ENCODE measurements at places on chromosomes 12 and 14. TPM values are rescaled to one million over a fixed set of nuclear protein-coding genes. Genes with fewer than 3 reads are reported as not detected.

The AMIGO2 gene
- 31.7 TPM for total RNA-seq

The TPPP2 gene
- not detected for total RNA-seq

The REP15 gene
- total RNA-seq = 2.5 TPM

DNA sequence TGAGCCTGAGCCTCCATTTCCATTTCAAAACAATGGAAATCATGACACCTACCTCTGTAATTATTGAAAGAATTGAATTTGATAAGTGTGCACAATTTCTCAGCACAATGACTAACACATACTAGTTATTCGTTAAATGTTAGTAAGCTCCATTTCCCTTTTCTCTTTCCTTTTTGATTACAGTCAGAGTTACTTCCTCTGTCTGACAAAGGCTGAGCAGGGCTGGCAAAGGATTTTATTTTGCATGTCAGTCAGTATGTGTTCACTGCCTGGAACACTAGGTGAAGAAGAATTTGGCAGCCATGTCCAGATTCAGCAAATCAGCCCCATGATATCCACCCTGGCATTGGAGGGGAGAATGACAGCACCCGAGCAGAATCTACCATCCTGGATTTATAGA is 12.2 kb upstream of the RHOJ start:
- peak; percentile 23 for DNase-seq
- H3K4me3 ChIP-seq = no peak overlapping the region
- no peaks in the 10 kb centered on the region for H3K27me3 ChIP-seq
- no peaks in the 10 kb centered on the region for H3K4me1 ChIP-seq
- H3K36me3 ChIP-seq = no peaks in the 10 kb centered on the region
- H3K27ac ChIP-seq = no peak overlapping the region

The TTC8 gene
- total RNA-seq = 48.9 TPM

DNA sequence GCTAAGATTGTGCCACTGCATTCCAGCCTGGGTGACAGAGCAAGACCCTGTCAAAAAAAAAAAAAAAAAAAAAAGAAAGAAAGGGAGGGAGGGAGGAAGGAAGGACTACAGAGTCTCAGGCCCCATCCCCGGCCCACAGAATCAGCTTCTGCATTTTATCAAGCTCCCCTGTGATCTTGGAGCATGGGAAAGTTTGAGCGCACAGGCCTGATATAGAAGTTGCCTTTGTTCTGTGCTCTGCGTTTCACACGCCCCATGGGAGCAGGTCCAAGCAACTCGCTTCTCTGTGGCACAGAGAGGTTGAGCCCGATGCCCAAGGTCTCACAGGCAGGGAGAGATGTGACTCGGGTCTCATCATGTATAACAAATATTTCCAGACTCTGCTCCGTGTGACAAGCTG is 101.8 kb downstream of the PHETA1 start:
- H3K4me3 ChIP-seq = no peak overlapping the region
- no peak for DNase-seq
- no peaks in the 10 kb centered on the region for H3K4me1 ChIP-seq
- peaks cover 17% of the 10 kb centered on the region for H3K27me3 ChIP-seq
- H3K27ac ChIP-seq = no peak overlapping the region

The GPN3 gene
- total RNA-seq = 7.7 TPM

DNA sequence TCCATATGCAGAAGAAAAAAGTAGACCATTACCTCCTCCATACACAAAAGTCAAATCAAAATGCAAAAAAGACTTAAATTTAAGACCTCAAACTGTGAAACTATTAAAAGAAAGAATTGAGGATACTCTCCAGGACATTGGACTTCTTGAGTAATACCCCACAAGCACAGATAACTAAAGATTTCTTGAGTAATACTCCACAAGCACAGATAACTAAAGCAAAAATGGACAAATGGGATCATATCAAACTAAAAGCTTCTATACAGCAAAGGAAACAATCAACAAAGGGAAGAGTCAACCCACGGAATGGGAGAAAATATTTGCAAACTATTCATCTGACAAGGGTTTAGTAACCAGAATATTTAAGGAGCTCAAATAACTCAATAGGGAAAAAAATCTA is 427.9 kb downstream of the CCDC91 start:
- no peak overlapping the region for H3K27ac ChIP-seq
- DNase-seq = no peak
- H3K4me1 ChIP-seq = peaks cover 1% of the 10 kb centered on the region

GRCh38 chr12:57469296-57470164 is 9.9 kb downstream of the GLI1 start:
- peaks cover 33% of the 10 kb centered on the region for H3K27me3 ChIP-seq
- H3K36me3 ChIP-seq = no peaks in the 10 kb centered on the region
- H3K27ac ChIP-seq = no peak overlapping the region
- no peaks in the 10 kb centered on the region for H3K4me1 ChIP-seq

- H3K4me1 ChIP-seq = peaks cover 18% of the 10 kb centered on the region
- no peak overlapping the region for H3K4me3 ChIP-seq
- H3K27ac ChIP-seq = no peak overlapping the region
- no peak for DNase-seq
- H3K36me3 ChIP-seq = no peaks in the 10 kb centered on the region
- H3K27me3 ChIP-seq = no peaks in the 10 kb centered on the region
Measured at GRCh38 chr12:11729008-11729407, 79.5 kb downstream of the ETV6 start.

The EFS gene
- total RNA-seq = 2.2 TPM

- H3K4me1 ChIP-seq = no peaks in the 10 kb centered on the region
- peaks cover 2% of the 10 kb centered on the region for H3K27me3 ChIP-seq
- no peak overlapping the region for H3K4me3 ChIP-seq
- no peak for DNase-seq
- H3K27ac ChIP-seq = no peak overlapping the region
Measured at GRCh38 chr12:62963486-62964041, 28.6 kb upstream of the PPM1H start.

- no peak overlapping the region for H3K4me3 ChIP-seq
- no peaks in the 10 kb centered on the region for H3K36me3 ChIP-seq
- H3K27ac ChIP-seq = no peak overlapping the region
Measured at GRCh38 chr12:103272949-103273348, 222.8 kb downstream of the C12orf42 start.

The HOXC11 gene
- total RNA-seq = not detected

- peaks cover 8% of the 10 kb centered on the region for H3K4me1 ChIP-seq
- peak overlapping the region; percentile 57 for H3K4me3 ChIP-seq
- peaks cover 38% of the 10 kb centered on the region for H3K36me3 ChIP-seq
- no peaks in the 10 kb centered on the region for H3K27me3 ChIP-seq
Measured at GRCh38 chr12:120199595-120200306, 1.2 kb downstream of the RPLP0 start.

The GLIPR1L2 gene
- total RNA-seq = not detected

DNA sequence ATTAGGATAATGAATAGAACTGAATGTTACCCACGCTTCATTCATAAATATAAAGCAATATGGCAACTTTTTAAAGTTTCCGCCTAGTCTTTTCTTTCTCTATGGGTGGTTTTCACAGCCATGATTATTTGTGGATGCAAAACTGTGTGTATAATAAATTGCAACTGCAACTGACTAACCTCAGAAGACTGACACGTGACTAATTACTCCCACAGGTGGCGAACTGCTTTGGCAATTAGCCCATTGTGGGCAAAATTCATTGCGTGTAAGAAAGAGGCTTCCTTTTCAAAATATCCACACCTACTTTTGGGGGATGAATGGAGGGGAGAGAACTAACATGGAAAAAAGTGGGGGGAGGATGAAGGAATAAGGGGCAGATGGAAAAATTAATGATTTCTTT is 79.0 kb downstream of the SLC25A21 start:
- no peaks in the 10 kb centered on the region for H3K36me3 ChIP-seq
- H3K4me1 ChIP-seq = peaks cover 4% of the 10 kb centered on the region
- H3K27me3 ChIP-seq = no peaks in the 10 kb centered on the region
- no peak overlapping the region for H3K4me3 ChIP-seq
- DNase-seq = no peak

The KLRC1 gene
- not detected for total RNA-seq

- peaks cover 17% of the 10 kb centered on the region for H3K4me1 ChIP-seq
- no peaks in the 10 kb centered on the region for H3K36me3 ChIP-seq
- H3K4me3 ChIP-seq = no peak overlapping the region
Measured at GRCh38 chr14:55588259-55588699, 8.3 kb downstream of the KTN1 start.

The TAS2R13 gene
- 0.90 TPM for total RNA-seq

DNA sequence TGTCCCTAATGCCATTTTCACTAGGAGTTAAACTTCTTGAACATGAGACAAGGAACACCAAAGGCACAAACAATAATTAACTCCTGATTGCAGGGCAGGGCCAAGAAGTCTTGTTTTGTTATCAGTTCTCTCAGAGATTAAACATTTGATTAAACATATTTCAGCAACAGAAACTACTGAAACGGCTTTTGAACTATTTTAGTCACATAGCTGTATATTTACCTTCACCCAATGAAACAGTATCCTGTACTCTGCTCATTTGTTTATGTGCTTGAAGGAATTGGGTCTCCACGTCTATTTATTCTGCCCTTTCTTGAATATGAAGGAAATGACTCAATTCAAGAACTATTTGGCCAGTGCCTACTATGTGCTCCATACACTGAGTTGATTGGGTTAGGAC is 51.3 kb upstream of the PTCSC3 start:
- no peak overlapping the region for H3K4me3 ChIP-seq
- peaks cover 11% of the 10 kb centered on the region for H3K4me1 ChIP-seq
- peak; percentile 52 for DNase-seq
- no peaks in the 10 kb centered on the region for H3K27me3 ChIP-seq
- H3K36me3 ChIP-seq = no peaks in the 10 kb centered on the region
